ENCODE measurements at places on chromosomes 3 and 15. TPM values are rescaled to one million over a fixed set of nuclear protein-coding genes. Genes with fewer than 3 reads are reported as not detected.

- peaks cover 8% of the 10 kb centered on the region for H3K4me1 ChIP-seq
- no peaks in the 10 kb centered on the region for H3K36me3 ChIP-seq
- peaks cover 6% of the 10 kb centered on the region for H3K27me3 ChIP-seq
- H3K27ac ChIP-seq, result no peak overlapping the region
- DNase-seq, result no peak
These were observed 105.1 kb downstream of the CPN2 start for GRCh38 chr3:194245975-194246561.

- no peak for DNase-seq
- no peak overlapping the region for H3K27ac ChIP-seq
- no peaks in the 10 kb centered on the region for H3K36me3 ChIP-seq
- H3K27me3 ChIP-seq, result peaks cover 4% of the 10 kb centered on the region
These were observed 43.1 kb downstream of the RBPMS2 start for GRCh38 chr15:64732156-64732860.

DNA sequence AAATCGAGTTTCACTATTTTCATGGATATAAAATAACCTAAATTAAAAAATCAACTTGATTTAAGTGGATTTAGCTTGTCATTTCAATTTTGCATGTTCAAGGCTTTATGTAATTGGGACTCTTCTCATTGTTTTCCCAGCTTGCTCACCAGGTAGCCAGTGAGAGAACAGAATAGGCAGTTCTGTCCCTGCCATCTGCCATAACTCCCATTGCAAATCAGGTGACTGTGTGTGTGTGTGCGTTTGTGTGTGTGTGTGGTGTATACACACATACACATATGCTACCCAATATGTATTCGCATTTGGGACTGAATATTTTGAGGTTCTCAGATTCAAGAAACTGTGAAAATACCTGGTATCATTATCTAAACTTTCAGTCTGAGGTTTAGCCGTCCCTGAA, 1069.8 kb downstream of the IGSF11 start:
- H3K27me3 ChIP-seq, result no peaks in the 10 kb centered on the region
- H3K27ac ChIP-seq, result peak overlapping the region; percentile 80
- no peak overlapping the region for H3K4me3 ChIP-seq
- H3K4me1 ChIP-seq, result peaks cover 17% of the 10 kb centered on the region
- no peak for DNase-seq
- no peaks in the 10 kb centered on the region for H3K36me3 ChIP-seq

- DNase-seq, result no peak
- no peaks in the 10 kb centered on the region for H3K27me3 ChIP-seq
- H3K4me1 ChIP-seq, result no peaks in the 10 kb centered on the region
- no peak overlapping the region for H3K27ac ChIP-seq
- no peaks in the 10 kb centered on the region for H3K36me3 ChIP-seq
These were observed 62.7 kb upstream of the OSTN start for GRCh38 chr3:191136347-191136746.

GRCh38 chr15:35168464-35168863, 83.4 kb upstream of the NANOGP8 start:
- H3K27ac ChIP-seq, result no peak overlapping the region
- no peak overlapping the region for H3K4me3 ChIP-seq
- peaks cover 2% of the 10 kb centered on the region for H3K4me1 ChIP-seq
- H3K27me3 ChIP-seq, result peaks cover 2% of the 10 kb centered on the region
- H3K36me3 ChIP-seq, result no peaks in the 10 kb centered on the region
- DNase-seq, result no peak

DNA sequence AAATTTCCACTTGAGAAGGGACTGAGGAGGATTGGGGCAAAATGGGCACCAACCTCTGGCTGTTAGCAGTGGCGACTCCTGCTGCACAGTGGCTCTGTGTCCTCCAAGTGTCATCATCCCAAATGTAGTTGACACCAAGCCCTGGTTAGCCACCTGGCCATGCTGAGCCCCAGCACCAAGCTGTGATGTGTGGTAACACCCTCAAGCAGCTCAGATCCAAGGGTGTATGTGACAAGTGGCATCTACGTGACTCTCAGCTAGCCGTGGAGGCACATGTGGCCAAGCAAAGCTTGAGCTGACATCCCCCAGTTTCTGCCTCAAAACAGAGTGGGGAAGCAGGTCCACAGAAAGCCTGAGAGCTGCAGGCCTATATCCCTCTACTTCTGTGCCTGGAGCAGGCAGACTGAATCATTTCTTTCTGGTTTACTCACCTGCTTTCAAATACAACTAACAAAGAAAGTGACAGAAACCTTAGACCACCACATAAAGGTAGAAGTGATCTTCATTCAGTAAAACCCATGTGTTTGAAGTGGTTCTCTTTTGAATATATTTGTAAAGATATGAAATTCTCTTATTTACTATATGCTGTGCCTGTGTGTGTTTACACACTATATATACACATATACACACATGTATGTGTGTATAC, 40.0 kb downstream of the FOXP1 start:
- peaks cover 17% of the 10 kb centered on the region for H3K4me1 ChIP-seq
- H3K4me3 ChIP-seq, result no peak overlapping the region
- H3K36me3 ChIP-seq, result no peaks in the 10 kb centered on the region

DNA sequence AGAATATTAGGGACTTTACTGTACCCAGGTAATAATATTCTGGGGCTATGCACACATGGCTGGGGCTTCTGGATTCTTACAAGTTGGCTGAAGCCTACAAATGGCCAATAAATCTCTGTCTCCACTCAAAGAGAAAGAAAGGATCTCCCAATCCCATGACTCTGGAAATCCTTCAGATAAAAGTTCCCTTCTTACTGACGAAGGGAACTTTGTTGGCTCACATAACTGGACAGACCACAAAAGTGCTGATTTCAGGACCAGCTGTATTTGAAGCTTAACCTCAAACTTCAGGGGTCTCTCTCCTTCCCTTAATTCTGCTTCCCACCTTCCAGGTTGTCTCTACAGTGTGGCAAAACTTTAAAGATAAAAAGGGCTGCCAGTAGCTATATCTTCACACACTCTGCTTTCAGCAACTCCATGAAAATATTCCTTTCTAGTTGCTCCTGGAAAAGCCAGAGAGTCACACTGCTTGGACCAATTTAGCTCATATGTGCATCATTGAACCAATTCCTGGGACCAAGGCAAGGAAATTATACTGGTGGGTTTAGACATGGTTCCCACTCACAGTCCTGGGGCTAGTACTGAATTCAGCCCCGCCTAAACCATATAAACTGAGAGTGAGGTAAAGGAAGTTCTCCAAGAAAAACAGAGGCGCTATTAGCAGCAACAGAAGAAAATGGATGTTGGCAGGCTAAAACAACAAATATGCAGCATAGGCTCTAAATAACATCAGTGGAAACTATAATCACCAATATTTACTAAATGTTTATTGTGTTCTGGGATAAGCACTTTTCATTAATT, 290.0 kb upstream of the GADL1 start:
- no peak for DNase-seq
- no peaks in the 10 kb centered on the region for H3K36me3 ChIP-seq
- no peaks in the 10 kb centered on the region for H3K4me1 ChIP-seq

GRCh38 chr3:106296062-106296461, 427.2 kb upstream of the CBLB start:
- no peaks in the 10 kb centered on the region for H3K27me3 ChIP-seq
- H3K4me1 ChIP-seq, result peaks cover 2% of the 10 kb centered on the region
- H3K27ac ChIP-seq, result no peak overlapping the region
- DNase-seq, result no peak
- no peak overlapping the region for H3K4me3 ChIP-seq

GRCh38 chr15:34804113-34804512, 8.8 kb upstream of the ACTC1 start:
- peaks cover 29% of the 10 kb centered on the region for H3K4me1 ChIP-seq
- H3K27ac ChIP-seq, result peak overlapping the region; percentile 68
- no peak for DNase-seq
- peaks cover 8% of the 10 kb centered on the region for H3K27me3 ChIP-seq

DNA sequence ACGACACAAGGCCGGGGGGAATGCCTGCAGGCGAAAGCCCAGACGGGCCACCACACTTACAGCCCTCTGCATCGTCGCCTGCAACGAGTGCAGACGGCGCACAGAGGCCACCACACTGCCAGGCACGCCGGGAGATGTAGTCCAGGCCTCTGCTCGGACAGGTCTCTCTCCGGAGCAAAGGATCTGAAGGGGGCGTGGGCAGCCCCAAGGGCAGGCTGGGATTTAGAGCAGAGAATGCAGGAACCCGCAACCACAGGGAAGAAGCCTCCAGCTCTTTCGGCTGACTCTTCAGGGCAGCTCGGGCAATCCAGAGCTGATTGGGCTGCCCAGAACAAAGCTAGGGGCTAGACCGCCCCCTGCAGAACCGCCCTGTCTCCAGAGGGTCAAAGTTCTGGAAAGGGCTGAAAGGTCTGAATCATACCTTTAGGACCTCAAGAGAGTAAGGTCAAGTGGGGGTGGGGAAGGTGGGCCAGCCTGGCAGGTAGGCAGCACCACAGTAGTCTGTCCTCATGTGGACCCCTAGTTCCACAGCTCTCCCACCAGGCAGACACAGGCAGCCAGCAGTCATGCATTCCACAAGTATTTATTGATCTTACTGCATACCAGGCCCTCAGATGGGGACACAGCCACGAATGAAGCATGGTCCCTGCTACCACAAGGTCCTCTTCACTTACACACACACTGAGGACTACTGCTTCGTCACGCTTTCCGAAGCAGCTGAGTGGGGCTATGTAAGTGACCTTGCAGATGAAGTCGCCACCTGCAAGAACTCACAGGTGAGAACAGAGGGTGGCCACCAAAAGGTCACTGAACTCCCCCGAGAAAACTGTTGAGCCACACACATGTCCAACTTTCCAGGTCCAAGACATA, at the start of gene AMT:
TSS of gene AMT (minus strand) at position 95 of the 870 bp plus-strand sequence. CDS start at position 72, 23 bp downstream.
- peak within 1 kb of the TSS; percentile 64 for H3K27ac ChIP-seq
- H3K4me1 ChIP-seq, result peaks cover 9% of the 10 kb centered on the region
- peaks cover 4% of the 10 kb centered on the region for H3K36me3 ChIP-seq
- peak; percentile 75 for DNase-seq

GRCh38 chr3:79326642-79327041, 441.2 kb downstream of the ROBO1 start:
- no peak overlapping the region for H3K4me3 ChIP-seq
- no peaks in the 10 kb centered on the region for H3K27me3 ChIP-seq
- H3K27ac ChIP-seq, result no peak overlapping the region
- H3K36me3 ChIP-seq, result no peaks in the 10 kb centered on the region

HRG gene
- total RNA-seq, result not detected

GOLGA6B gene
- not detected for total RNA-seq

ADAMTS17 gene
- 6.8 TPM for total RNA-seq

ROBO2 gene
- total RNA-seq, result 330 TPM

CD200 gene
- total RNA-seq, result 67.9 TPM

GOLGA8G gene
- not detected for total RNA-seq
